ENCODE measurements at places on chromosomes 5 and 9.

- DNase-seq = no peak
Measured at GRCh38 chr5:118619823-118620222, 368.5 kb downstream of the DTWD2 start.

DNA sequence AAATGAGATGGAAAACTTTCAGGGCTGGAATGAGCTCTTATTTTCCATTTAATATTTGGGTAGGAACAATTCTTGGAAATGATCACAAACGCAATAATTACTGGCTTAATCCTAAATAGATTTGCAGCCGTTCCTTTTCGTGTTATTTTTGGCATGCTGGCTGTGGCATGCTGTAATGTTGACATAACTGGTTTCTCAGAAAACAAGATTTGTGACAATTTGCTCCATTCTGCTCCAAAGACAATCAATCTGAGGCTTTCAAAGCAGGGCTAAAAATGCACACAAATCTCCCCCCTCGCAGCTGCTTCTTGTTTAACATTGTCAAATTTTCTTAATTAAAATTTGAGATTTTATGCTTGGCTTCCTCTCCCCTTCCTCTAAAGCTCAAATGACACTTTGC, 151.2 kb downstream of the TTC39B start:
- DNase-seq = no peak

GRCh38 chr9:82363682-82364081, 375.1 kb downstream of the SPATA31D1 start:
- DNase-seq = no peak

DNA sequence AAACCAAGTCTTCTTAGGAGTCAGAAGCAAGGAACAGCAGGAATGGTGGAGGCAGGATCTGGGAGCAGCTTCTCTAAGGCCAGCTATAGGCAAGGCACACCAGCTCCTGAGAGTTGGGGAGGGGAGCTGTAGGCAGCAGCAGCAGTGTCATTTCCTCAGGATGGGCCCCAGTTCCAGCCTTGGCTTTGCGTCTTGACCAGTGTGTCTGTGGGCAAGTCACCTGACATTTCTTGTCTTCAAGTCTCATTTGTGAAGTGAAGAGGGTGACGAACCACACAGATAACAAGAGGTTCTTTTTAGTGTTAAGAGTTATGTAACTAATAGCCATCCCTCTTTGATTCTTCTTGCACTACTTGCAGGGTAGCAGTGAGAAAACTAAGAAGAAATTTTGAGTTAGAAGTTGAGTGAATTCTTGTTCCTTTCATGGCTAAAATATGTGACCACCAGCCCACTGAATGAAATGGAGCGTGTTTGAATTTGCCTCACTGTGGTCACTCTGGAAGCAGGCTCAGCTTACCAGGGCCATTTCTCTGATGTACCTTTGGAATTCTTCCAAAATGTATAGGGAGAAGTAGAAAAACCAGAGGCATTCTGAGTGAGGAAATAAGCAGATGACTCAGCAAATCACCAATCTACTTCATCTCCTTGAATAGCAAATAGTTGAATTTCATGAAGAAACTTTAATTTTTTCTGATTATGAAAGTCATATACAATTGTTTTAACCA, 42.4 kb downstream of the RHOBTB3 start:
- DNase-seq = no peak

All from 8988T (cell line).